ENCODE measurements at places on chromosomes 3 and 15.

GRCh38 chr3:56622381-56622780 lies 60.7 kb downstream of the TASOR start:
- DNase-seq, result no peak

DNA sequence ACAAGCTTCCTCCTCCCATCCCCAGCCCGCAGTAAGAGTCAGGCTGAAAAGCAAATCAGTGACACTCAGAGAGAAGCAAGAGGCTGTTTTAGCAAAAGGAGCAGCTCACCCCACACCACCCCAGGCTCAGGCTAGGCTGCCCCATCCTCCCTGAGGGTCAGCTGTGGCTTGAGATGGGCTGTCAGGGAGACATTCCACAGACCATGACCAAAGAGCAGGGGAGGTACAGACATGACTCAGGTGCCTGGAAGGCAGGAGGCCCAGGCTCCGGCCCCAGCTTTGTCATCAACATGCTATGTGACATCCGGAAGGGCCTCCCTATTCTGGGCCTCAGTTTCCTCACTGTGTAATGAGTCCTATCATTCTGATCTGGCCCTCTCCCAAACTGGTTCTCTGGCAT lies 24.7 kb downstream of the HCN4 start:
- DNase-seq, result no peak

DNA sequence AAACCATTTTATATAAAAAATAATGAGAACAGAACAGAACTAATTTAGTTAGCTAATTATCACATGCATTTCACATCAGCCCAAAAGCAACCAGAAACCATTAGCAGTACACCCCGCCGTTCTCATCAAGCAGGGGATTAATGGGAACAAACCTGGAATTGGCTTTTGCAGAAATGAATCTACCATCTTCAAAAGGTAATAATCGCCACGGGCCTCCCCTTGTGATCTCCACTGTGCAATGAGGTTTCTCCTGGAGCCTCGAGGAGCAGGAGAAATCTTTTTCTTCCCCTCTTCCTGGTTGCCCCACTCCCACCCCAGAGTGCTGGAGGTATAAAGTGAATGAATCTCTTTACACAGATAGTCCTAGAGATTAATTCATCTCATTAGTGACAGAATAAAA lies 1003.5 kb downstream of the AGBL1 start:
- no peak for DNase-seq

- no peak for DNase-seq
Measured at GRCh38 chr3:78268716-78269668, 1229.1 kb downstream of the ROBO2 start.

DNA sequence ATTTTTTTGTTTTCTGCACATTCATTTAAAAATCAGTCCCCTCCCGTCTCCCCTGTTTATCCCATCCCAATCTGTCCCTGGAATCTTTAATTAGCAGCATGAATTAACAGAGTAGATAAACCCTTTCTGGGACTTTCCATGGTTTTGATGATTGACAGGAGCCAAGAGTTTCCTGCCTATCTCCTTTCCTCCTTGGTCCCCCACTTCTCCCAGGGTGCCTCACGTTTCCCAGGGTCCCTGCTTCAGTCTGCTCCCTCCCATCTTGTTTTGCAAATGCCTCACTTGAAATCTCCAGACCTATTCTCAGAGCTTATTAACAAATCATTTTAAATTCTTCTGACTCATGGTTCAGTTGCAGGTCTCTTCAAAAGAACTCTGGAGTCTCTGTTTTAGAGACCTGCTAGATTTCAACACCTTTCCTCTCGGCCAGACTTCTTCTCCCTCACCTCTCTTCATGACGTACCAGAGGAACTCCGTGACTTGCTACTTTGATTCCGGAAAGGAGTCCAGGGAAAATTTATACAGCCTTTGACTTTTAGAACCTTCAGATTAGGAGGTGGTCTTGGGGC lies 238.5 kb downstream of the ITPR1 start:
- no peak for DNase-seq

DNA sequence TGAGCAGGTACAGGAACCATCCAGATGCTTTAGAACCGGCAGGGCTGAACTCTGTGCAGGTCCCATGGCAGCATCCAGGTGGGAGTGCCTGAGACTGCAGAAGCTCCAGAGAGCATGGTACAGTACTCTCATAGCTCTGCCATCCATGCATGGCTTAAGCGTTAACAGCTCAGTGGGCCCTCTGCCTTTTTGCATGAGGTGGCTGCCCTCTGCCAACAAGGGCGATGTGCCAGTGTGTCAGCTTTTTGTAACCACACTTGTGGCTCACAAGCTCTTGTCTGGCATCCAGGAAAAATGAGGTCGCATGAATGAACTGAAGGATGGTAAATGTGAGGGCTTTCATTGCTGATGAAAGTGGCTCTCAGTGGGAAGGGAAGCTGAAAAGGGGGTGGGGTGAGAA lies 950.1 kb downstream of the DIPK2A start:
- DNase-seq, result no peak

- no peak for DNase-seq
Measured at GRCh38 chr3:107465064-107465631, 57.6 kb upstream of the BBX start.

DNA sequence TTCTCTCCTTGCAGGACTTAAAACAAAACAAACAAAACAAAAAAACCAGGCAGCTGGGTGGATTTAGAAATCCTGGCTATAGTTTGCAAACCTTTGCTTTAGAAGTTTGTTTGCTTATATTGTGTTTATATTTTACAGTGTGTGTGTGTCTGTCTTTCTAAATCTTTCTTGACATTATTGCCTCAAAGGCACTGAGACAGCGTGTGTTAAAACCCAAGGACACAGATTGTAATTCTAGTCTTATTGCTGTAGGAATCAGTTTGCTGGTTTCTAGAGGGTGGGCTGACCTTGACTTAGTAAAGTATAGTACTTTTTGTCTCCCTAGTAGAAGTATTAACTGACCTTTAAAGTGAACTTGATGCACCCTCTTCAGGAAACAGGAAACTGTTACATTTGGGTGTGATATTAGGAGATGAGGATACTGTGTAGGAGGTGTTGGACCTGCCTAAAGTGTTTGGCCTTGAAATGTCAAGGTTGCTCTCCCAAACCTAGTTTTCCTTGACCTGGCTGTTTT lies 71.0 kb downstream of the TCF12 start:
- no peak for DNase-seq

GRCh38 chr3:1252061-1252430 lies 159.2 kb downstream of the CNTN6 start:
- no peak for DNase-seq

- DNase-seq, result no peak
Measured at GRCh38 chr15:45156744-45157455, 27.1 kb downstream of the DUOX1 start.

DNA sequence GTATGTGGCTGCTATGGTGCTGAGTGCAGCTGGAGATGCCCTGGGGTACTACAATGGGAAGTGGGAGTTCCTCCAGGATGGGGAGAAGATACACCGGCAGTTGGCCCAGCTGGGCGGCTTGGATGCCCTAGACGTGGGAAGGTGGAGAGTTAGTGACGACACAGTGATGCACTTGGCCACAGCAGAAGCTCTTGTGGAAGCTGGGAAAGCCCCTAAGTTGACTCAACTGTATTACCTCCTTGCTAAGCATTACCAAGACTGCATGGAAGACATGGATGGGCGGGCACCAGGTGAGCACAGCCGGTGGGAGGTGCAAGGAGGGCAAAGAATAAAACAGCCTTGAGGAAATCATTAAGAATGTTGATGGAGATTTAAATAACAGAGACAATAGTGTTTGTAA lies 2.9 kb downstream of the ADPRH start:
- DNase-seq, result peak; percentile 27

- peak; percentile 28 for DNase-seq
Measured at GRCh38 chr3:25532431-25533162, 104.5 kb downstream of the RARB start.

GRCh38 chr3:51944451-51945021 lies 2.4 kb downstream of the PARP3 start:
- no peak for DNase-seq

DNA sequence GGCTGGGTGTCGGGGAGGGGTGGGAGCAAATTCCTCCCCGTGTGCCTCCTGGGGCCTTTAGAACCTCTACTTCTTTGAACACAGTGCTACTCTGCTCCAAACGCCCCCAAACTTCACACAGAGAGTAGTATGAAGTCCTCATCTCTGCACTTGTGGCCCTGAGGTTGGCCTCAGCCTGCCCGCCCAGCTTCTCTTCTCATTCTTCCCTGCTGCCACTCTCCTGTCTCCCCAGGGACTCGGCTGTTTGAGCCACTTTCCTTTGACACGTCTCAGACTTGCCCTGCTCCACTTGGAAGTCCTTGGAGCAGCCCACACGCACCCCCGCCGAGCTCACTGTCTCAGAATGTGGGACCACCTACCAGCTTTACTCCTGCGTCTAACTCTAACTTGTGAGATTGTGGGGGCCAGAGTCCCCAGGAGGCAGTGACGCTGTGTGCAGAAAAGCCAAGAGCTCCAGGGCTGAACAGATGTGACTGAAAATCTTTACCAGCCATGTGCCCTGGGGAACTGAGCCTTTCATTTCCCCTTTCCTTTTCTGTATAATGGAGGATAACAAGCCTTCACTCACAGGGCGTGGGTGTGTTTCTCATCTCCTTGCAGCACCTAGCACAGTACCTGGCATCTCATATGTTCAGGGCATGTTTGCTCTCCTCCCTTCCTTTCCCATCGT lies 233.6 kb upstream of the CTDSPL start:
- DNase-seq, result no peak

GRCh38 chr3:134381831-134382442 lies 7.7 kb upstream of the AMOTL2 start:
- no peak for DNase-seq

GRCh38 chr3:52123106-52123725 lies 31.0 kb downstream of the POC1A start:
- DNase-seq, result peak; percentile 50

GRCh38 chr3:100185847-100186246 lies 71.5 kb upstream of the FILIP1L start:
- DNase-seq, result no peak

- no peak for DNase-seq
Measured at GRCh38 chr3:165744025-165744424, 93.2 kb downstream of the BCHE start.

- no peak for DNase-seq
Measured at GRCh38 chr3:195386739-195387138, 56.1 kb downstream of the ACAP2 start.

DNA sequence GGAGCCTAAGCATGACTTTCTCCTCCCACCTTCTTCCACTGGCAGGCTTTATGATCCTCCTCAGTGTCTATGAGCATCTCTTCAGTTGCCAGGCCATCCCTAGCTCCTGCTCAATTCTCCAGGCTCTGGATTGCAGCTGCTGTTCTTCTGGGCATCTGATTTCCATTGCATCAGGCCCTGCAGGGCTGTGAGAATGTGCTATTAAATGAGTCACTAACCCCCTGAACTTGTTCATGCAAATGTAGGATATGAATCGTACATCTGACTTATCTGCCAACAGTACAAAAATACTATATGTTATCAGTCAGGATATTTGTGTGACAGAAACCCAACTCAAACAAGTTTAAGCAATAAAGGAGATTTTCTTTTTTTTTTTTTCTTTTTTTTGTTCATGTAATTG lies 11.9 kb downstream of the GPR176 start:
- DNase-seq, result no peak

- peak; percentile 64 for DNase-seq
Measured at GRCh38 chr3:58167431-58168351, 43.1 kb downstream of the DNASE1L3 start.

DNA sequence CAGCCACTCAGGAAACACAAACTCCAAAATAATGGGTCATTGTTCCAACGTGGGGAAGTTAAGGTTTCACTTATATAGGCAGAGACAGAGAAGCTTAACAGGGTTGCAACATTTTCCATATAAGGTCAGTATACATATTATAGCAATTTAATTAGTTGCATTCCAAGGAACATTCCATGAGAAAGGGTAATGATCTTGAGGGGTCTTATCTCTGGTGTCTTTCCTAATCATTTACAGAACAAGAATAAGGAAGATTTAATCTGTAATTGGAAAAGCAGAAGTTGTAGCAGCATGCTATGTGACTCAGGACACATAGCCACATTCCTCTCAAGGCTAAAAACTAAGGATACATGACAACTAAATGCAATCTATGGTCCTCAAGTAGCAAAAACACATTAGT lies 4.9 kb downstream of the MNS1 start:
- no peak for DNase-seq

- no peak for DNase-seq
Measured at GRCh38 chr3:185052631-185053030, 100.2 kb downstream of the C3orf70 start.

DNA sequence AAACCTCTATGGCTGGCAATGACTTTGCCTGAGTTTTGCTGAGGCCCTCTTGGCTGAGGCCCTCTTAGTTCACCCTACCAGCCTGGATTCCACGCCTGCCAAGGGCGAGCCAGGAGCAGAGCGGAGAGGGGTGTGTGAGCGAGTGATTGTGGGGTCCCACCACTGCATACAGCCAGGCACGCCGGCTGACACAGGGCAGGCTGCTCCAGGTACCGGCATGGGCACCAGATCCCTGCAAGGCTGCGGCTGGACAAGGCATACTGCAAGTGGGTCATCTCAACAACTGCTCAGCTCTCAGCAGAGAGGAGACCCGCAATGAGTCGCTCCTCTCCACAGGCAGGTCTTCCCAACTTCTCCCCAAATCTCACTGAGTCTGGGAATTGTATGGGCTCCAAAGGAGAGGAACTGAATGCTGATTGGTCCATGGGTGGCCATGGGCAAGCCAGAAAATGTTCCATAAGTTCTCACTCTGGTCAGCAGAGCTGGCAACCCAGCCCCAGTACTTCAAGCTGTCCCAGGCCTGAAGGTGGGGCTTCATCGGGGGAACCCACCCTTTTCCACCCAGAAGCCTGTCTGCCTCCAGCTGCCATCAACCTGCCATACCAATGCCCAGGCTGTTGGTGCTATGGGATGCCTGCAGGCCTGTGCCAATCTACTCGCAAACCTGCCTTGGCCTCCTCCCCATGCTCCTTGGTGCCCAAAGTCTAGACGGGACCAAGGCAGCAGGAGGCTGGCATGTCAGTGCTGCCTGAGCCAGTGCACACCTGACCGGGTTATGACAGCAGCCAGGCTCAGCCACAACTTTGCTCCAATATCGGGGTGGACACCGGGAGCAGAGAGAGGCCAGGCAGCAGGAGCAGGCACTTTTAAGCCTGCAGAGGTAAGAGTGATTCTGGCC lies 1273.6 kb upstream of the GBE1 start:
- no peak for DNase-seq

DNA sequence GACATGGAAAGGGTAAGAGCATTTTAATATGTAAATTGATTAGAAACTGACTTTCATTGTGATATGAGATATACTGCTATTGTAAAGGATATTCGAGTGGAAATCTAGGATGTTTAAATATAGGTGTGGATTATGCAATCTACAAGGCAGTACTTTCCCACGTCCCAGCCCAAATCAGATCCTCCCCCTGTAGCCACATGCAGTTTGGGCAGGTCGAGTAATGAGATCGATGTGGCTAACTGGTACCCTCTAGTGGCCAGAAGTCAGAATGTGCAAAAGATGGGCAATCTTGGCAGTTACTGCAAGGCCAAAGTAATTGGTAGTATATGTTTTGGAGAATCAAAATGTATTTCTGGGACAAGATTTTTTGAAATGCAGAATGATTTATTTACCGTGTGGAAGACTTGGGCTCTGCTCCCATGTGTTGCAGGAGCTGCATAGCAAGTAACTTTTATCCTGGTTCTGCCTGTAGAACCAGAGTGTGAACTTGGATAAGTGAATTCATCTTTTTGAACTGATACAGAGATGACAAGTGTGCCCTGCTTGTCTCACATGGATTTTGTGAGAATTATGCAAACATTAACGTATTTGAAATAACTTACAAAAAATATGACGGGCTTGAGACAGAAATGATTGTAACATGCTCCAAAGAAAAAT lies 94.5 kb upstream of the ADAMTSL3 start:
- peak; percentile 28 for DNase-seq

GRCh38 chr15:36313021-36313420 lies 266.4 kb upstream of the CDIN1 start:
- DNase-seq, result no peak
